ENCODE measurements at places on chromosomes 7 and 10.

GRCh38 chr7:23938937-23939552, 229.0 kb downstream of the STK31 start:
- peak; percentile 35 for DNase-seq

DNA sequence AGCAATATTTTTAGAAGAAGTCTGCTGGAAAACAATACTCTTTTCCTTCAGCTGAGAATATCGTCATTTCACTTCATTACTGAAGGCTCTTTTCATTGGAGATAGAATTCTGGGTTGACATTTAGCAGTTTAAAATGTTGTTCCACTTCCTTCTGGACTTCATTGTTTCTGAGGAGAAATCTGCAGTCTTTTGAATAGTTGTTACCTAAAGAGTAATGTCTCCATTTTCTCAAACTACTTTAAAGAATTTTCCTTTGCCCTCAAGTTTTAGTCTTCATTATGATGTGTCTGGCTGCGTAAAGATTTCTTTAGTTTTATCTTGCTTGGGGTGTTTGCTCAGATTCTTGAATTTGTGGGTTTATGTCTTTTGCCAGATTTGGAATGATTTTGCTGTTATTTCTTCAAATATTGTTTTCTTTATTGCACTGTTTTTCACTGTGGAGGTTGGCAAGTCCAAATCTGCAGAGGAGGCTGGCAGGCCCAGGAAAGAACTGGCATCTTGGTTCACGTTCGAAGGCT, 136.3 kb downstream of the DNAJB6 start:
- no peak for DNase-seq

DNA sequence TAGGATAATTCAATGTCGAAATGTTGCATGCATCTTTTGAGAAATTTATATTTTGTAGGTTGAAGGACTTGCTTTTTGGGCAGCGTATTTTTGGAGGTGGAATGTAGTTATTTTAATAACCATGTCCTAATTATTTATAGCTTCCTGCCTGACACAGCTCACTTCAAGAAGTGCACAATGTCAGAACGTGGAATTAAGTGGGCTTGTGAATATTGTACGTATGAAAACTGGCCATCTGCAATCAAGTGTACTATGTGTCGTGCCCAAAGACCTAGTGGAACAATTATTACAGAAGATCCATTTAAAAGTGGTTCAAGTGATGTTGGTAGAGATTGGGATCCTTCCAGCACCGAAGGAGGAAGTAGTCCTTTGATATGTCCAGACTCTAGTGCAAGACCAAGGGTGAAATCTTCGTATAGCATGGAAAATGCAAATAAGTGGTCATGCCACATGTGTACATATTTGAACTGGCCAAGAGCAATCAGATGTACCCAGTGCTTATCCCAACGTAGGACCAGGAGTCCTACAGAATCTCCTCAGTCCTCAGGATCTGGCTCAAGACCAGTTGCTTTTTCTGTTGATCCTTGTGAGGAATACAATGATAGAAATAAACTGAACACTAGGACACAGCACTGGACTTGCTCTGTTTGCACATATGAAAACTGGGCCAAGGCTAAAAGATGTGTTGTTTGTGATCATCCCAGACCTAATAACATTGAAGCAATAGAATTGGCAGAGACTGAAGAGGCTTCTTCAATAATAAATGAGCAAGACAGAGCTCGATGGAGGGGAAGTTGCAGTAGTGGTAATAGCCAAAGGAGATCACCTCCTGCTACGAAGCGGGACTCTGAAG, 620 bp downstream of the ZRANB1 start:
- no peak for DNase-seq

- no peak for DNase-seq
Observed at GRCh38 chr10:69446650-69447151, 4.6 kb upstream of the TSPAN15 start.

DNA sequence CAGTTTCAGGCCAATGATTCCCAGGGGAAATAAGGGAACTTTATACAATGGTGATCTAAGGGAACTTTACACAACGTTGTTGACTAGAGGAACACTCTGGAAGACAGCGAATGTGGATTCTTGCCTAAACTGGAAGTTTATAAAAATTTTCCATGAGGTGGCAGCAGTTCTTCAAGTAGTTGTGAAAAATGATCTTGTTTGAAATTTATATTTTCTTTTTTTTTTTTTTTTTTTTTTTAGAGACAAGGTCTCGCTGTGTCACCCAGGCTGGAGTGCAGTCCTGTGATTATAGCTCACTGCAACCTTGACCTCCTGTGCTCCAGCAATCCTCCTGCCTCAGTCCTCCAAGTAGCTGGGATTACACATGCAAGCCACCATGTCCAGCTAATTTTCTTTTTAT, 32.1 kb upstream of the GTF2I start:
- no peak for DNase-seq

GRCh38 chr7:22806752-22807151, 15.9 kb downstream of the TOMM7 start:
- DNase-seq: no peak

DNA sequence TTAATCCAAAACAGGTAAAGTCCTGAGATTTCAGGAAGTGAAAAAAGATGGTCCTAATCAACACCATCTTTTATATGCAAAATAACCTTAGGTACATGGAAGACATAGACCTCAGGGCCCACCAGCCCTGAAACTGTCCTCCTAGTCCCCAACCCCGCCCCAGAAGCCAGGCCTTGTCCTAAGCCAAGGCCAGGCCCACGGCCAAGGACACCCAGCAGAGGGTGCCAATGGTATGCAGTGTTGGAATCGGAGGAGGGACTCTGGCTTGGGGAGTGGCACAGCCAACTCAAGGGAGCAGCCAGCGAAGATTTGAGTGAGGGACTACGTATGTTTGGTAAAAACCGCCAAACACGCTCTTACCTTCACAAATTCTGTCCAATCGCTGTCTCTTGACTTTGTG, 96.7 kb downstream of the ZRANB1 start:
- DNase-seq: no peak

- no peak for DNase-seq
Observed at GRCh38 chr10:36469585-36469984, 655.8 kb upstream of the ANKRD30A start.

DNA sequence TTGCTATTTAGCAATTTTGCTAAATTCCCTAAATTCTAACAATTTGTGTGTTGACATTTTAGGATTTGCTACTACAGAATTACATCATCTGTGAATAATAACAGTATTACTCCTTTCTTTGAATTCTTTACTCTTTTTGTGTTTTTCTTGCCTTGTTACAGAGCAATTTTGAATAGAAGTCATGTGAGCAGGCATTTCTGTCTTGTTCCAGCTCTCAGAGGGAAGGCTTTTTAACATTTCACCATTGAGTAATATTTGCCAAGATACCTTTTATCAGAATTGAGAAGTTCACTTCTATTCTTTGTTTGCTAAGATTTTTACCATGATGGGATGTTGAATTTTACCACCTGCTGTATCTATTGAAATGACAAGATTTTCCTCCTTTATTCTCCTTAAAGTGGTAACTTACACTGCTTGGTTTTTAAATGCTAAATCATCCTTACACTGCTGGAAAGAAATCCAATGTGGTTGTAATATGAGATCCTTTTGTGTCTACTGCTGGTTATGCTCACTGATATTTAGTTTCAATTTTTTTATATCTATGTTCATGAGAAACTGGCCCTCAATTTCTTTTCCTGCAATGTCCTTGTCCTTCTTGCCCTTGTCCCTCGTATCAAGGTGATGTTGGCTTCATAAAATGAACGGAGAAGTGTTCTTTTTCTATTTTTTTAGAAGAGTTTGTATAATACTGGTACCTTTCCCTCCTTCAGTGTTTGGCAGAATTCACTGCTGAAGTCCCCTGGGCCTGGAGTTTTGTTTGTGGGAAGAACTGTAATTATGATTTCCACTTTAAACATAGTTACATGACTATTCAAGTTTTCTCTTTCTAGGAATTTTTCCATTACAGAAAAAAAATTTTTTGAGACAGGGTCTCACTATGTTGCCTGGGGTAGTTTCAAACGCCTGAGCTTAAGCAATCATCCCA, 50.3 kb upstream of the ATP6V0A4 start:
- no peak for DNase-seq

GRCh38 chr10:71438761-71439160, 42.0 kb downstream of the CDH23 start:
- DNase-seq: no peak

DNA sequence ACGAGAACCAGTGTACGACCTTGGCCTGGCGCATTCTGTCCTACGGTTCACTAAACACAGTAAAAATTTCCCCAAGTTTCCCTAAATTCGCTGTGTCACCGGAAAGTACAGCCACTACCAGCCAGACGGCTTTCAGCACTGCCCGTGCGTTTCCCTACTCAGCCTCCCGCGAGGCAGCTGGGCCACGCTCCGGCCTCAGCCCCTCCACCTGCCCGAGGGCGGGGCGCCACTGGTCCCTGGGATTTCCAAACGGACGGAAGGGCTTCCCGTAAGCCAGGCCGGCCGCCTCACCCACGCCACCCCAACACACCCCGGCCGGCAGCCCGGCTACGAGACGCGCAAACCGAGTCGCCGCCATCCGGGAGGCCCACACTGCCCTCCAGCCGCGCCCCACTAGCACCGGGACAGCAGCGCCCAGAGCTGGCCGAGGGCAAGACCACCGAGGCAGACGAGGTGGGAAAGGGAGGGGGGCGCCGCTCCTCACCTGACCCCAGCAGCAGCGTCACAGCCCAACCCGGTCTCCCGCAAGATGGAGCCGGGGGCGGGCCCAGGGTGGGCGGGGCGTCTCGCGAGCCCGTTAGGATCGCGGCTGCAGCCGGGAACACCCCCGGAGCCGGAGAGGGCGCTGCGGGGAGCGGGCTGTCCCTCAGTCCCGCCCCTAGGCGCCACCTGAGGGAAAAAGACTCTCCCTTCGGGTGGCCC, at the start of gene ANXA7:
Gene ANXA7 (minus strand): TSS at position 531 of the 702 bp plus-strand sequence. CDS start 13,202 bp downstream, outside the sequence.
- peak; percentile 63 for DNase-seq

GRCh38 chr7:91280604-91281003, 16.4 kb downstream of the FZD1 start:
- no peak for DNase-seq

DNA sequence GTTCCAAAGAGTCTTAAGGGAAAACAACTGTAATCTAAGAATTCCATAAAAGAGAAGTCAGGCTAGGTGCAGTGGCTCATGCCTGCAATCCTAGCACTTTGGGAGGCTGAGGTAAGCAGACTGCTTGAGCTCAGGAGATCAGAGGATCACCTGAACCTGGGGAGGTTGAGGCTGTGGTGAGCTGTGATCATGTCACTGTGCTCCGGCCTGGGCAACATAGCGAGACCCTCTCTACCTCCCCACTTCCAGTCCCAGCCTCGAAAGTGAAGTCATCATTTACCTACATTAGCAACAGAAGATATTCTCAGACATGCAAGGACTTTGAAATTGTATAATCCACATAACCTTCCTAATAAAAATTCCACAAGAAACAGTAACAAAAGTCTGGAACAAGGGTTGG, 129.8 kb upstream of the DNAJB12 start:
- no peak for DNase-seq

DNA sequence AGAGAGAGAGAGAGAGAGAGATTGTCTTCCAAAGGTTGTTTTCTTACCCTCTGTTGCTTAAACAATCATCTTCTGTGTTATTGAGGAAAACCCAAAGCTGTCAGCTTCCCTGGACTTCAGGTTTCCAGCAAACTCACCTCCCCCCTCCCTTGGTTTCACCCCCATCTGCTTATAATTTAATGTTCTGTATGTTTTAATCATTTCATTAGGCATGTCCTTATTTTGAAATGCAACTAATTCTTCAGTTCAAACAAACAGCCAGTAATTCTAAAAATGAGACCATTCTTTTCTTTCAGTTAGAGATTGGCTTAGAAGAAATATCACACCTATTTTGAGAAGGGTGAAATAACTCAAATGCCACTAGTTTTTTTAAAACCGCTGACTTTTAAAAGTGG, 102.9 kb downstream of the FAM204A start:
- no peak for DNase-seq
